T-helper 2 cell (primary cell): ENCODE measurements at places on chromosomes 4 and X.

DNA sequence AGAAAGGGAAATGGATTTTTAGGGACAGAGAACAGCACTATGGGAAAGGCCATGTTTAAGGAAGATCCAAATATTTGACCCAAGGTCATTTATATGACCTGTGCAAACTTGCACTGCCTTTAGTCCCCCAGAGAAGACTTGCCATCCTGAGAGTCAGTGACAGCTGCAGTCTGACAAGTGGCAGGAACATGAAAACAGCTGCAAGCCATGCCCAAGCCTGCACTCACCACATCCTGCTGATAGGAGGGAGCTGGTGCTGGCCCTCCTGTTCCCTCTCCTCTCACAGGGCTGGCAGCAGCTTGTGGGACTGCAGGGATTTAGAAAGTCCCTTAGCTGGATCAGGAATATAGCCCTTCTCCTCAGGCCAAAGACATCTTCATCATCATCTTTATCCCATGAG lies 187.7 kb downstream of the RAP1GDS1 start:
- DNase-seq = peak; percentile 88

DNA sequence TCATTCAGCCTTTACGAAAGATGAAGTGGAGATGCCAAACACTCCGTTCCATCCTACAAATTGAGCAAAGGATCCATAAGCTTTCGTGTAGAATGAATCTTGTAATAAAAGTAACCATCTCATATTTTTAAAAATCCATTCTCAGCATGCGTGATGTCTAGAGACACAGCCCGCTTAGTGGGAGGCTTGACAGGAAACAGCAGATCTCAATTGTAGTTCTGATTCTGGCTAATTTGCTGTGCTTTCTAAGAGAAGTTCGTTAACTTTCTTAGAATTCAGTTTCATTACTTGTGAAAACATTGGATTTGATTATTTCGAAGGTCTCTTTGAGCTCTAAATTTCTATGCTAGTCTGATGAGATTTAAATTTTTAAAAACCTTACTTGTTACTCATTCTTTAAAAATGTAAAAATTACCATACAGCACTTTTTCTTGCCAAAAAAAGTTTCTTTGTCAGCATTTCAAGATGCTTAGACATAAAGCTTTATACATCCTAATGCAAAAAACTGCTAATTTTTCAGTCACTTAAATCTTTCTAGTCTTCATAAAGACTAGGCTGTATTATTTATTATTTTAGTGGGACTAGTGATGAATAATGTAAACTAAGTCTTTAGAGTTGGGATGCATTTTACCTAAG lies 66.9 kb upstream of the NEIL3 start:
- no peak for DNase-seq

DNA sequence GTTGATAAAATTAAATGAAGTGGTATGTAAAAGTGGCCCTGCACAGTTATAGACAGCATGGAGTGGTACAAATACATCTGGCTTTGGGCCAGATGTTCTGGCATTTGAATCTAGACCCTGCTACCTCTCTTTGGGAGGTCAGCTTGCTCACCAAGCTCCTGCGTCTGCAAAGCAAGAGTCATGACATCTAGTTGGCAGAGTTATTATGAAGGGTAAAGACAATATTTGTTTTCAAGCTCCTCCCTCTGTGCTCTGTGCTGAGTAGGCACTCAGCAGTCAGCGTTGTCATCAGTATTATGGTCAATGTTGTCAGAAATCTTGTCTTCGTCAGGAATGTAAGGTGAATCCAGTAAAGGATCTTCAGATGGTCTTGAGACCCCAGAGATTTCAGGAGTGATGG lies 55.8 kb downstream of the CCNI start:
- DNase-seq = no peak

GRCh38 chrX:77415161-77415560 lies 32.0 kb upstream of the FGF16 start:
- DNase-seq = no peak

- no peak for DNase-seq
Measured at GRCh38 chrX:73647212-73647611, 84.2 kb downstream of the CHIC1 start.

DNA sequence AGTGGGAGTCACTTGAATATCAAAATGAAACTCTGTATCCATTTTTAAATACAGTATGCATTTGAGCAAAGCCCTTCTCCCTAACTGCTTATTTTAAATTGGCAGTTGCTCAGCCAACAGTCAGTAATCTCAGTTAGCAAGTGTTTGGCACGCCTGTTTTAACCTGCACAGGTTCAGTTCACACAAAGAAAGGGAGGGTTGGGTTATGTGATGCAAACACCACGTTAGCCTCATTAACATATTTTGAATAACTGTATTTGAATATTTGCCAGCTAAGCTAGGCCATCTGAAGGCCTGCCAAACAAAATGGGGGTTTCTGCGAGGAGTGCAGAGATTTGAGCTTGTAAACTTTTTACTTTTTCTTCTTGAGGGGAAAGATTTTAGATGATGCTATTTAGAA lies 19.8 kb downstream of the GAB1 start:
- no peak for DNase-seq
